Uterus (tissue), 4 donors: ENCODE measurements at places on chromosomes 2 and 18. TPM values are rescaled to one million over a fixed set of nuclear protein-coding genes. Genes with fewer than 3 reads are reported as not detected.

DNA sequence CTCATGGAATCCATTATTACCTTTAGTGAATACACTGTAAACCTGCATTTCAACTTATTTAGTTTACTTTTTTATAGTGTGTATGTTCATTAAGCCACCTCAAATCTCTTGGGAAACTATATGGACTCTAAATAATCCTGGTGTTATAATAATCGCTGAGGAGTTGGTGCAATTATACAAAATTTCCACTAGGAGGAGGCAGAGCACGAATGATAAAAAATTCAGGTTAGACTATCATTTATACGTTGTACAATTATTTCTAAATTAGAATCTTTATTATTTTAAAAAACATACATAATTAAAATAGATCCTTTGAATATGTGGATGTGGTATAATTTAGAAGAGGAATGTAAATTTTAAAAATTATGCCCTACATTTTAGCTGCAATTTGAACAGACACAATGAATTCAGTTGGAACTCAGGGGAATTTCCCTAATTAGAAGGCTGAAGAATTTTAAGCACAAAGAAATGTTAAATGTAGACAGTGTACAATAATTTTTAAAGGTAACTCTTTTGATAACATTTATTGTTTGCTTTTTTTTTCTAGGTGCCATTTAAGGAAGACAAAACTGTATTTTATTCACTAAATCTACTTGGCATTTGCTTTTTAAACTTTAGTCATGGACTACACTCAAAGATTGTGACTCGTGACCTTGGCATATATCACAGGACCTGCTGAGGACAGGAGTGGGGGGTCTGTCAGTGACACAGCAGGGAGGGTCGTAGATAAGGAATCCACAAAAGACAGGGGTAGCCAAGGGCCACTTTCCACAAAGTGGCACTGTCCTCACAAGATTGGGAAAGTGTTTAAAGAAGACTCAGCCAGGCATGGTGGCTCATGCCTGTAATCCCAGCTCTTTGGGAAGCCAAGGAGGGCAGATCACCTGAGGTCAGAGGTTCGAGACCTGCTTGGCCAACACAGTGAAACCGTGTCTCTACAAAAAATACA, 45.5 kb downstream of the RAB12 start:
- DNase-seq = no peak

DNA sequence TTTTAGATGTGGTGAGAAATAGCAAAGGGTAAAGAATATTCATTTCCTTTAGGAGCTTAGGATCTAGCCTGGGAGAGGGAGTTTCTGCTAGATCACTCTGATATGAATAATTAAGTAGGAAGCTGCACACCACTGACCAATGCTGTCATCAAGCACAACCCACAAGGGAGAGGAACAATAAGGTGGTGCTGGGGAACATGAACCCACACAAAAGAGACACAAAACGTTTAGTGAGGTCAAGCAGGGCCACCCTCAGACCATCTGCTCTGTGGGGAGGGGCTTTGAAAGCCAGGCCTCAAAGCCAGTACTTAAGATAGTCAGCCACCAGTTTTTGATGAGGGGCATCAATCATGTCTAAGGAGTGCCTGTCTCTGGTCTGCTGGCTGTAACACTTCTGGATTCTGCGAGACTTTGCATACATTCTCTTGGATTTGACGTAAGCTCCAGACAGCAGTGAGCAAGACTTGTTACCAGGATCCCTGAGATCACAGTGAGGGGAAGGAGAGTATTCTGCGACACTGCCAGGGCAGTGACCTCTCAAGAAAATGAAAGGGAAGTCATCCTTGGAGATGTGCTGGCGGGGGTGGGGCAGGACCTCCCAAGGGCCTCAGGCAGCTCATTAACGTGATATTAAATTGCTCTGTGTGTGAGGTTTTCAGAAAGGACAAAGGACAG, 127.0 kb downstream of the CCBE1 start:
- DNase-seq = no peak

DNA sequence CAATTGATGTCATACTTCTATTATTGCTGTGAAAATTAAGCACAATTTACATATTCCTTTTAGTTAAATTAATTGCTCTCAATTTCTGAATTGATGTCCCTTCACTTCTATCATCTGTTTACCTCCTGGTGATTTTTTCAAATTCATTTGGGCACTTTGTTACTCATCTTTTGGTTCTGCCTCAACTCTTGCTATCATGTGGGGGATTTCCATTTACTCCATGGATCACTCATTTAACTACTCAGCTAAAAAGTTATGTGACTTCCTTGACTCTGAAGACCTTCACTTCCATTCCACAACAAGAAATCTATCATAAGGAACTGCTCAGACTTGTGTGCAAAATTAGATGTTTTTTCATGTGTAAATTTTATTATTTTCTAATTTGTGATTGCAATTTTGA, 126.2 kb downstream of the EHBP1 start:
- DNase-seq = no peak

GRCh38 chr2:223644136-223644535, 42.0 kb upstream of the SCG2 start:
- DNase-seq = no peak

The CROCC2 gene
- total RNA-seq = not detected

The SNRNP27 gene
- total RNA-seq = 49.7 TPM
